ENCODE measurements at places on chromosomes 1 and 21.

GRCh38 chr1:218970397-218970990 is 203.2 kb upstream of the LYPLAL1 start:
- no peak for DNase-seq

- no peak for DNase-seq
These were observed 744 bp upstream of the WDR26 start for GRCh38 chr1:224435318-224435763.

GRCh38 chr1:225554216-225554812 is 98.6 kb downstream of the ENAH start:
- no peak for DNase-seq

DNA sequence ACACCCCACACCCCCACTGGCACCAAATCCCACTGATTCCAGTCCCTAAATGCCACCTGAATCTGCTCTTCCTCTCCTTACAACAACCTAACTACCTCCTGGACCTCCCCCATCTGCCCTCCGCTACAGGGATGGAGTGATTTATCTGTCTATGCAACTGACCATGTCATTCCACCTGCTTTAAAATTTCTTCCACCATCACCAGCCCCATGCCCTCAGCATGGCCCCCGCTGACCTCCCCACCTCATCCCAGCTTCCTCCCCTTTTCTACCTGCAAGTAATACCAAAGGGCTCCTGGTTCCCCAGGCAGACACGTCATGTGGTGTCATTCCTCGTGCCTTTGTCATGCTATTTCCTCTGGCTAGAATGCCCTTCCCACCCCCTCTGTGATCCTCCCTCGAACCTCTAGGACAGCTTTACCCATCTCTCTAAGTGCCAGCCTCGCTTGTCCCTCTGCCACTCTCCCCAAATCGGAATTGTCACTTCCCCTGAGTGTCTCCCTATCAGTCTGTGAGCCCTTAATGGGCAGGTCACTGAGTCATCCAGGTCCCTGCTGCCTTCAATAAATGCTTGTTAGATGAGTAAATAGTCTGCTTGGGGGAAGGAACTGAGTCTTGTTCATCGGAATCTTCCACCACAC is 3.7 kb downstream of the GJB4 start:
- no peak for DNase-seq

GRCh38 chr21:10425856-10426255 is 95.5 kb upstream of the TPTE start:
- no peak for DNase-seq

DNA sequence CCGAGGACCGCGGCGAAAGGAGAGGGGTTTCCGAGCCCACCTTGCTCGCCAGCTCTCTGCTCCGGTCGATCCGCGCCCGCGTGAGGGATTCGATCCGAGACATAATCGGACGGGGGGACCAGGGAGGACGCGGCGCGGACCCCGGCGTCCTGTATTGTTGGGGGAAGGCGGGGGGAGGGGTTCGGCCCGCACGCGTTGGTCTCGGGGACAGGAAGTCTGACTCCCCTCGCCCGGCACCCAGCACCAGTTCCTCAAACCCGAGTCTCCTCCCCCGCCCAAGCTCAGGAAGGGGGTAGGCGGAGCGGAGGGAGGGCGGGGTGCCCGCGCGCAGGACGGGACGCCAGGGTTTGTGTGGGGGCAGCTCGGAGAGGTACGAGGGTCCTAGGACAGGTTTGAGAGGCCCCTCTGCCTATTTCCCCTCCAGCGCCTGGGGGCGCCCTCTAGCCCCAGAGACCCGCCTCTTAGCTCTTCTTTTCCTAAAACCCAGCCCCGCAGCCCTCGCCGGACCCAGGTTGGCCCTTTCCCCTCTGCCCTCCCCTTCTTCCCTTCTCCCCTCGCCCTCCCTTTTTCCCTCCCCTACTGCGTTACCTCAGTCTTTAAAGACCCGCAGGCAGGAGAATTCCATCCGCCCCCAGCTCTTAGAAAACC is at the start of gene ARHGEF2:
ARHGEF2 (minus strand) TSS at position 223 of the 648 bp plus-strand sequence; CDS start at position 103, 120 bp downstream.
- peak; percentile 85 for DNase-seq

- DNase-seq: no peak
These were observed 456.1 kb upstream of the ADAMTS5 start for GRCh38 chr21:27423038-27423437.

DNA sequence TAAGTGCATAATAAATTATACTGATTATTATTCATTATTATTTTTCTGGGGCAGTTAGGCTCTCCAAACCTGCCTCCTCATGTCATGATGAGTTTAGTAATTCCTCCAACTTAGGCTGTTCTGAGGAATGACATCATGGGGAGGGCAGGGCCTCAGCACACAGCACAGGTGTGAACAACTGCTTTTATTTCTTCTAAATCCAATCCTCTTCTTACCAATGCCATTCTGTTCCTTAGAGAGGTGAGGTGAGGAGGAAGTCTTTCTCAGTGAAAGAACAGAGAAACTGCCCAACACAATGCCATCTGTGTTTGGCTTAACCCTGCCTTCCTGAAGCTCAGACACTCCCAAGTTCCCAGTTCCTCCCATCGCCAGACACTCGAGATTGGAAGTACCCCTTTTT is 45.4 kb upstream of the WASF2 start:
- DNase-seq: no peak

GRCh38 chr1:53327182-53327913 is 522 bp downstream of the LRP8 start:
- DNase-seq: peak; percentile 50

DNA sequence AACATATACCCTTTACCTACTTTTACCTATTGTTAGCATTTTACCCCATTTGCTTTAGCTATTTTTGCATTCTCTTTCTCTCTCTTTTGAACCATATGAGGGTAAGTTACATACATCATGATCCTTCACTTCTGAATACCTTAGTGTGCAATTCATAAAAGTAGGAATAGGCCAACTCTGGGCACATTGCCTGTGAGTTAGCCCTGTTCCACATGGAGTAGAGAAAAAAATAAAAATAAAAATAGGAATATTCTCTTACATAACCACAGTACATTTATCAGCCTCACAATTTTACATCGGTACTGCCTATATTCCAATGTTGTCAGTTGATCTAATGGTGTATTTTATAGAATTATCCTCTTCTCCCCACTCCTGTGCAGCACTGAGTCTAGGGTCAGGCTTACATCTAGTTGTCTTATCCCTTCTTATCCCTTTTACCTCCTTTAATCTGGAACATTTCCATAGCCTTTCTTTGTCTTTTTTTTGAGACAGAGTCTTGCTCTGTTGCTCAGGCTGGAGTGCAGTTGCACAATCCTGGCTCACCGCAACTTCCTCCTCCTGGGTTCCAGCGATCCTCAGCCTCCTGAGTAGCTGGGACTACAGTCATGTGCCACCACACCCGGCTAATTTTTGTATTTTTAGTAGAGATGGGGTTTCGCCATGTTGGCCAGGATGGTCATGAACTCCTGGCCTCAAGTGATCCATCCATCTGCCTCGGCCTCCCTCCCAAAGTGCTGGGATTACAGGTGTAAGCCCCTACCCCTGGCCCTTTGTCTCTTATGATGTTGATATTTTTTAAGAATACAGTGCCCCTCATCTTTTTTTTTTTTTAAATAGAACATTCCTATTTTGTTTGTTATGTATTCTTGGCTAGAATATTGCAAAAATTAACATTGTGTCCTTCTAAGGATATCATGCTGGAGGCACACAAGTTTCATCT is 11.1 kb upstream of the SLC30A1 start:
- no peak for DNase-seq

DNA sequence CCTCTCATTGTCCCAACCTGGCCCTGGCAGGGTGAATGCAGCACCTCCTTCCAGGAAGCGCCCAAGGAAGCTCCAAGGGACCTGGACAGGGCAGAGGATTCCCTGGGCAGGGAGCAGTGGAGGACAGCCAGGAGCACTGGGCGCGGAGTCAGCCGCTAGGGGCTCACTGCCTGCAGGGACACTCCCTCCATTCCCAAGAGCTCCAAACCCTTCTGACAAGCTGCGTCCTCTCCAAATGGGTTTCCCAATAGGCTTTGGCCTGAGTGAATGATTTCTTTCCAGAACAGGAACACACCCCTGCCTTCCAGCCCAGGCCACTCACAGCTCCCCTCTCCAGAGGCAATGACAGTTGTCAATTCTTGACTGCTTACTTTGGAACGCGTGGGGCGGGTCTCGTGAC is 128.5 kb upstream of the EDN2 start:
- DNase-seq: no peak

Data from neuronal stem cell (in vitro differentiated cells).